C1 segment of cervical spinal cord (tissue), 14 donors: ENCODE measurements at places on chromosomes 11 and 22.

GRCh38 chr11:92793189-92793588 is 176.3 kb upstream of the MTNR1B start:
- DNase-seq = no peak

GRCh38 chr11:68194675-68195294 is 18.3 kb downstream of the KMT5B start:
- no peak for DNase-seq

DNA sequence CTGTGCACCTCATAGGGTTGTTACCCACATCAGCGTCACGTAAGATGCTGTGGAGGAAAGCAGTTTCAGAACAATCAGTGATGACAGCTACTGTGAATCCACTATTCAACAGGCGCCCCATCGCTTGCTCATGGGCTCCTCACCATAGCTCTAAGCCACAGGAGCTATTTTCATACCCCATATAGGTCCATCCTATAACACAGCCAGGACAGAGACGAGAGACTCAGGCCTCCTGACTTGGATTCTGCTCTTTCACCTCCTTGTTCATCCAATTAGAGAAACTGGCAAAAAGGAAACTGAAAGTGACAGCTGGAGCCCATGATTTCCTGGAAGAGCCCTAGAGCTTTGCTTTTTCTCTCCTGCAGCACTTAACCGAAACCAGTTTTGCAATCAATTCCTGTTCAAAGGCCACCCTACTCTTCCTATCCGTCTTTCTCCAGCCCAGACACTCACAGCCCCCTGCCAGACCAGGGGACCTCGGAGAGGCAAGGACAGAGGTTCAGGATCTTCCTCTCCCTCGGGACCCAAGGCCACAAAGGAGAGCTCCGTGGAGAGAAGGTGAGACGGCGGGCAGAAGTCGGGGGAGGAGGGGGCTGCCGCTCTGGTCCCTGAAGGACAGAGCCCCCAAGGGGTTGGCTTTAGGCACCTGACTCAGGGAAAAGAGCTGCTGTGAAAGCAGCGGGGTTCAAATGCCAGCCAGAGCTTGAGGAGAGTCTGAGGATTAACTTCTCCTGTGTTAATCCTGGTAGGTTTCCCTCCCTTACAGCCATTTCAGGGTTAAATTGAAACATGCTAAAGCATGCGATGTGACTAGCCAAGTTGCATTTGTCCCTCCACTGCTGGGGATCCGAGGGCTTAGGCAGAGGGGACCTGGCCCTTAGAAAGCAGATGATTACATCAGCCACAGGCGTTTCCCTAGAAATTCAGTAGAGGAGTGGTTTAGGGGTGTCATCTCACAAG is at the start of gene APOL6:
TSS of gene APOL6 (plus strand) at position 381 of the 960 bp plus-strand sequence. CDS start 7,980 bp downstream, outside the sequence.
- peak; percentile 58 for DNase-seq

DNA sequence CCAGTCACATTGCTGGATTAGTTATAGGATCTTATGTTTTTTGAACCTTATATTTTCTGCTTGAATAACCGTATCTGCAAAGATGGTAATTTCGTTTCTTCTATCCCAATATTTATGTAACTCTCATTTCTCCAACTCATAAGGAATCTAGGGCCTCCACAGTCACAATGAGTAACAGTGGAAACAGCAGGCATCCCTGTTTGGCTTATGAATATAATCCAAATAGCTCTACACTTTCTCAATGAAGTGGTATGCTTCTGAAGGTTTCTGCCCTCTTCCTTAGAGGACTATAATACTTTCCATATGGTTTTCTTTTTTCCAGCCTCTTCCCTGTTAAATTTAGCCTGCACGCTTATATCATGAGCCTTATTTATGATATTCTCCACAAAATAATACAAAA is 16.5 kb downstream of the ATP6V1E1 start:
- DNase-seq = no peak

DNA sequence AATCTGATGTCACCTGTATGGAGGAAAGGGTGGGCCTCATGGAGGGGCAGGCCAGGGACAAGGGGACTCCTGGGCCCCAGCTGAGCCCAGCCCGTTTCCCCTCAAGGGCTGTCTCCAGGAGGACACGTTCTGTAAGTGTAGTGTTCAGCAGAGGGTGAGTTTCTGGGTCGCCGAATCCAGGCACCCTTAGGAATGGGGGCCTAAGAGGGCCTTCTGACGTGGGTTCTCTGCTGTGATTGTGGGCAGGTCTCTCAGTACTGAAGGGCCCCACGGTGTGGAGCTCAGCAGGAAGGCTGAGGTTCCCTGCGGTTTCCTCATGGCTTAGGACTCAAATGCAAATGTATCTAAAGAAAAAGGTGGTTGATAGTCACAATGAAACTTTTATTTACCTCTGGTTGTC is 6.5 kb downstream of the PTDSS2 start:
- no peak for DNase-seq

GRCh38 chr22:44584256-44584902 is 86.3 kb upstream of the RTL6 start:
- no peak for DNase-seq

DNA sequence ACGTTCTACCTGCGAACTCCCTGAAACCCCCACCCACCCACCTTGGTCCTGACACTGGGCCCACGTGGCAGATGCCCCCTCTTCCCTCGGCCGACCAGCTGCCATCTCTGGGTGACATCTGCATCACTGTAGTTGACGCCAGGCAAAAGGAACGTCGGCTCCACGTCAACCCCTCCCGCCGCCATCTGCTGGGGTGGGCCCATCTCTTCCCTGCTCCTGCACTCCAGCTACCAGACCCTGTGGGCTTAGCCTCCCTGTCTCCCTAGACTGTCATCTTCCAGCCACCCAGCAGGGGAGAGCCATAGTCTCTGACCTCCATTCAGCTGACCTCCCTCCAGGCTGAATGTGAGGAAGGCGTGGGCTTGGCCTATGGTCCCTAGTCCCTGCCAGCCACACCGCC is 21.4 kb downstream of the CHID1 start:
- no peak for DNase-seq

GRCh38 chr22:47408409-47408808 is 646.0 kb downstream of the TBC1D22A start:
- DNase-seq = no peak

DNA sequence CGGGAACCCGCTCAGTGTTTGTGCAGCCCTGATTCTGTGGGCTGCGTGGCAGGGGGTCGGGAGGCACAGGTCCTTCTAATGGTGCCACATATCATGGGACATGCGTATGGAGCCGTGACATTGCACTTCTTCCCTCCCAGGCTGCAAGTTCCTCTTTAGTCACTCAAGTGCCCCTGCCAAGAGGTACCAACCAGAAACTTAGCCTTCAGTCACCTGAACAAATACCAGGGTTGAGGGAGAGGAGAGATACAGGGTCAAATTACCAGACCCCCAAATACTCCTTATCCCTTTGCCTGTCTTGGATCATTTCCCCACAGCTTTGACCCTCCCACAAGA is 209.1 kb downstream of the BUD13 start:
- DNase-seq = no peak

DNA sequence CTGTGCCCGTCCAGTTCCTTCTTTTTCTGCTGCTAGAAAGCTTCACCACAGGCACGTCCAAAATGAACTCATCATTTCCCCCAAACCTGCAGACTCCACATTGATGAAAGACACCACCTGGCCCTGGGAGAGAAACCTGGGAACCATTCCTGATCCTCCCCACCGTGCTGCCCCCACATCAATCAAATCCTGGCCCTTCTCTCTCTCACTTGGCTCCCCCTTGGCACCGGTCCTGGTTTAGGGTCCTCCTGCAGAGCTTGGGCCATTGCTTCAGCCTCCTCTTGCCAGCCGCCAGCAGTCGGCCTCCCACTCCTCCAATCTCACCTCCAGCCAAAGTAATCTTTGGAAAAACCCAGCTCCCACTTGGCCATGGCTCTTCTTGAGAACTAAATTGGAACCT is 38.5 kb downstream of the RIBC2 start:
- no peak for DNase-seq

- no peak for DNase-seq
Measured at GRCh38 chr11:83895516-83895915, 609.3 kb upstream of the CCDC90B start.
